ENCODE measurements at places on chromosomes 3 and 15. TPM values are rescaled to one million over a fixed set of nuclear protein-coding genes. Genes with fewer than 3 reads are reported as not detected.

PPCDC gene
- 24.5 TPM for total RNA-seq

SCAANT1 gene
- total RNA-seq: not detected

SAMMSON gene
- total RNA-seq: not detected

THRB gene
- not detected for total RNA-seq

GPR62 gene
- total RNA-seq: not detected

EMC7 gene
- 70.9 TPM for total RNA-seq

ASB14 gene
- total RNA-seq: not detected

SV2B gene
- 0.05 TPM for total RNA-seq

IGSF10 gene
- total RNA-seq: not detected

GOLGA8N gene
- 4.1 TPM for total RNA-seq

ACAD9 gene
- total RNA-seq: 68.5 TPM

PTH1R gene
- total RNA-seq: not detected

RLBP1 gene
- not detected for total RNA-seq

HYKK gene
- total RNA-seq: 1.6 TPM

SLC6A20 gene
- total RNA-seq: not detected

TM6SF1 gene
- 4.0 TPM for total RNA-seq

CHRM5 gene
- not detected for total RNA-seq

SLC51A gene
- total RNA-seq: not detected

SPATA12 gene
- not detected for total RNA-seq

NEK4 gene
- total RNA-seq: 30.3 TPM

KBTBD13 gene
- not detected for total RNA-seq

PODXL2 gene
- total RNA-seq: 9.2 TPM

GHSR gene
- not detected for total RNA-seq

DLL4 gene
- total RNA-seq: 0.33 TPM

EPHB3 gene
- total RNA-seq: not detected

AADACL2 gene
- not detected for total RNA-seq

NLGN1 gene
- total RNA-seq: not detected

LPCAT4 gene
- total RNA-seq: 63.9 TPM

C3orf20 gene
- total RNA-seq: 0.28 TPM

PLA2G4B gene
- total RNA-seq: 8.5 TPM

GOLGA8T gene
- not detected for total RNA-seq

GPR149 gene
- not detected for total RNA-seq

HDC gene
- total RNA-seq: 2.7 TPM

PSMD2 gene
- total RNA-seq: 283 TPM

Measured in activated CD4-positive, alpha-beta T cell treated with anti-CD3 and anti-CD28 coated beads, Interleukin-2, amount 10 ng/mL, durations not matched to agents 24 days and 14 days (primary cell).